Activated CD4-positive, alpha-beta T cell treated with anti-CD3 and anti-CD28 coated beads, Interleukin-2, amount 50 U/mL, for 48 hours (primary cell): ENCODE measurements at places on chromosomes 4 and X.

GRCh38 chr4:1490011-1490653 is 83.9 kb upstream of the NKX1-1 start:
- DNase-seq = no peak

GRCh38 chrX:44891642-44892041 is 18.7 kb downstream of the KDM6A start:
- no peak for DNase-seq

- no peak for DNase-seq
Observed at GRCh38 chr4:44025376-44026020, 423.1 kb downstream of the KCTD8 start.

- DNase-seq = no peak
Observed at GRCh38 chr4:98939892-98940298, 11.0 kb upstream of the EIF4E start.

GRCh38 chr4:161828061-161828460 is 335.7 kb downstream of the FSTL5 start:
- DNase-seq = no peak

GRCh38 chrX:49712577-49712976 is 16.8 kb upstream of the PAGE1 start:
- no peak for DNase-seq

- DNase-seq = no peak
Observed at GRCh38 chrX:16910376-16910775, 36.1 kb upstream of the REPS2 start.

DNA sequence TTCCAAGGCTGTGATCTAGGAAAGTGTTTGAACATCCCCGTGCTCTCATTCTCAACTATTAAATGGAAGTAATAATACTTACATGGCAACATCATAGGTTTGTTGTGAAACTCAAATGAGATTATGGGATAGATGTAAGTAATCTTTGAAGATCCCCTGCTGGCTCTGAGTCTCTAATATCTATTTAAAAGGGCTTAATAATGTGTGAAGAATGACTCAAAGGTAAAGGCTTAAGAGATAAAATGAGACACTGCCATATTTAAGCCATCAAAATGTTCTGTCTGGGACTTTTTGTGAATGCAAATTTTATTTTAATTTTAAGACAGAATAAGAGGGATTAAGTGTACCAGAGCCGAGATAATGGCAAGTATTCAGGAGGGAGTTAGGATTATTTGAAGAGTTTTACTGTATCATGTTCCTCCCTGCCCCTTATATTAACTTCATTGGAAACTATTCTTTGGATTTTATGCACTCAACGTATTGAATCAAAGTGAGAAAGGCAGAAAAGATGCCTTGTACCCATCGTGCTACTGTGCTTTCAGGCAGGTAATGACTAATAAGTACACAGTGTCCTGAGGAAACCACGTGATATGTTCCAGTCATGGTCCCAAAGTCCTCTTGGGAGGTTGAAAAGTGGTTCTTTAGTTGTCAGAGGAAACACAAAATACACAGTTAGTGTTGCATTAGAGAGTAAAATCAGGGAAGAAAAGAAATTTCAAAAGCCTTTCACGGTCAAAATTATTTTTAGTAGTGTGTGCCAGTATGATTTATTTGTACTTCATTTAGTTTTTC is 192.4 kb downstream of the RBM46 start:
- DNase-seq = no peak

GRCh38 chr4:163256680-163257343 is 75.6 kb downstream of the NPY1R start:
- no peak for DNase-seq

DNA sequence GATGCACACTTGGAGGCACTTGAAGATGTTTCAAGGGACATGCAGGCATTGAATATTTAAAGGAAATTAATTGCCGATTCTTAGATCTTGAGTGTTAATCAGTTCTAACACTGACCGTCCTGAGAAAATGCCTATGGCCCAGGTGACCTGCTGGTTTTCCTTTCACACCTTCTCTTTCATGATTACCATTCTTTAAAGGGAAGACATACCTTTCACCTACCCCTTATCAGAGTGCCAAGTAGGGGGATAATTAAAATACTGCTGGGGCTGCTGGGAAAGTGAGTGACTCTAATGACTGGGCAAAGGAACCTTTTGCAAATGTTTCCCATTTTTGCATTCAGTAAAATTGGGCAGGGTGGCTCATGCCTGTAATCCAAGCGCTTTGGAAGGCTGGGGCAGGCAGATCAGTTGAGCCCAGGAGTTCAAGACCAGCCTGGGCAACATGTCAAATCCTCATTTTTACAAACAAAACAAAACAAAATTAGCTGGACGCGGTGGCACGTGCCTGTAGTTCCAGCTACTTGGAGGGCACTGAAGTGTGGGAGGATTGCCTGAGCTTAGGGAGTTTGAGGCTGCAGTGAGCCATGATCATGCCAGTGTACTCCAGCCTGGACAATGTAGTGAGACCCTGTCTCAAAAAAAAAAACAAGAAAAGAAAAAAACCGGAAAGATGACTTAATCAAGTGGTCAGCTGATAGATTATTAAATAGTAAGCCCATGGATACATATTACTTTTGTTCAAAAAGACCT is 44.3 kb downstream of the TMEM131L start:
- no peak for DNase-seq

GRCh38 chr4:79164907-79165610 is 160.8 kb downstream of the NAA11 start:
- DNase-seq = no peak

GRCh38 chr4:5647351-5647750 is 61.0 kb downstream of the EVC2 start:
- DNase-seq = no peak

- no peak for DNase-seq
Observed at GRCh38 chrX:63761639-63762038, 23.4 kb downstream of the ARHGEF9 start.

- no peak for DNase-seq
Observed at GRCh38 chr4:145176641-145177432, 3.6 kb downstream of the OTUD4 start.

GRCh38 chr4:48127231-48127630 is 6.8 kb downstream of the TXK start:
- DNase-seq = no peak

DNA sequence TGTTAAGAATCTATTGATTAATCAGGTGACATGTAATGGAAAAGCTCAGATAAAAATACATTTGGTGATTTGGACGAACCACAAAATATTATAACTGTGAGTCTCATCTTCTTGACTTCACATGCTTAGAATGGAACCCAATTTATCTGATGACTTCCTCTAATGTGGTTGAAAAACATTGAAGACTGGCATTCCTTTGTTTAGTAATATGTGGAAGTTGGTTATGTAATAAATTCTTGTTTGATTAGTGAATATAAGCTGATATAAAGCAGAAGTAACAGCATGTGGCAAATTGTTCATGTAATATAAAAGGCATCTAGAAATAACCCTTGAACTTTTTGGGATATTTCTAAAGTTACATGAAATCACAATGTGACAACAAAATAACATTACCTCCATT is 9.7 kb downstream of the GIMD1 start:
- no peak for DNase-seq

DNA sequence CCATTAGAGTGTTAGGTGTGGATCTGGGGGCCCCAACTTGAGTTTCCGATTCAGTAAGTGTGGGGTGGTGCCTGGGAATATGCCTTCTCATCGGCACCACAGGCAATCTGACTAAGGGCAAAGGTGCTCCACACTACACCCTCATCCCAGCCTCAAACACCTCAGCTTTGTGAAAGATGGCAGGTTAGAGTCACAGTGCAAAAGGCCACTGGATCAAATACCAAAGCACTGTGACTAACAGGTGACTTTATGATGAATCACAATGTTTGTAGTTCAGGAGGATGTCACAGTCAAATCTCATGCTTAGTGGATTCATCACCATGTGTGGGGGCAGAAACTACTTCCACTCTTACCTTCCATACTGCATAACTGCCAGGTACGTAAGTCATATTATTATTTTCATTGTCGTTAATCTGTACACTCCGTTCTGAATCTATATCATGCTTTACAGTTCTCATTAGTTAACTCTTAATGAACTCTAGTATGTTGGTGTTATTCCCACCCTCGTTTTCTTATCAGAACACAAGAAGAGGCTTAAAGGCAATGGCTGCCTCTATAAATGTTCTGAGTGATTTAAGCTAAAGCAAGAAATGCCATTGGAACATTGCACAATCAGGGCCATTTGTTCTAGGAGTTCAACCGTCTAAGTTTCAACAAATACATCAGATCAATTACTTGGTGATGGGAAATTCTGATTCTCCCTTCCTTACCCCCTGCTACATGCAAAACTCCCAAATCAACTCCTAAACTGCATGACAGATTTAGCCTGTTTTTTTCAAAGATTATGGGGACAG is 50.2 kb downstream of the PRKG2 start:
- no peak for DNase-seq

DNA sequence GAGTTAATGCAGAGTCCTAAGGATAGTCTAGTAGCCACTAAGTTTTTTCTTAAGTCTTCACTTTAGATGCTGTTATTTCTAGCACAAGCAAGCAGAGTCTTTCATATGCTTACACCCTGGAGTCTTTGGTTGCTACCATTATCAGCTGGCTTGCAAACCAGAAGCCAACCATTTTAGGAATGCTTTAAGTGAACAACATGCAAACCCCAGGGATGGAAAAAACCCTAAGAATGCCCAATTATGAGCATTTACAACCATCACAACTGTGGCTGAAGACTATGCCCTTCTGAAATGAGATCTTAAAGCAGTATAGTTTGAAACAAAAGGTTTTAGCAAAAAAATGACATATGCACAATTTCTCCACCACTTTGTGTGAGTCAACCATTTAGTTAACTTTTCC is 6.6 kb downstream of the MID1IP1 start:
- DNase-seq = no peak

GRCh38 chr4:5705647-5706320 is 2.6 kb downstream of the EVC2 start:
- no peak for DNase-seq

- no peak for DNase-seq
Observed at GRCh38 chr4:7350396-7350795, 84.3 kb downstream of the PSAPL1 start.

- no peak for DNase-seq
Observed at GRCh38 chr4:41320278-41320677, 63.5 kb downstream of the UCHL1 start.

DNA sequence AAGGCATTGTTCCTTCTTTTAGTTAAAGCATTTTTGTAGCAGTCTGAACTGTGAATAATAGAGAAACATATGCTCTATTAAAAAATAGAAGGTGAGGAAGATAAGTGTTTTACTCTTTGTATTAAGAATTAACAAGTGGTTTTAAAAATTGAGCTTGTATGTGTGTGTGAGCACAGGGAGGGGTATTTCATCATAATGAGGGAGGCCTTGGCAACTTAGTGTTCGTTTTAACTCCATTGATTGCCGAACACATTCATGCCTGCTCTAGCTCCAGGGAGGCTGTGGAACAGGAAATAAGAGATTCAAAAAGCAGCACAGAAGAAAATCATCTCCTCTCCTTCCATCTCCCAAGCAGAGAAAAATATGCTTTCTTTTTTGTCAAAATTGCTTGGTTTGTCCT is 14.8 kb downstream of the SHROOM3 start:
- no peak for DNase-seq

GRCh38 chr4:109803924-109804571 is 2.2 kb upstream of the CFI start:
- DNase-seq = no peak

GRCh38 chr4:113974467-113974866 is 5.0 kb downstream of the ARSJ start:
- no peak for DNase-seq

- no peak for DNase-seq
Observed at GRCh38 chr4:120940547-120940946, 18.0 kb upstream of the PRDM5 start.

DNA sequence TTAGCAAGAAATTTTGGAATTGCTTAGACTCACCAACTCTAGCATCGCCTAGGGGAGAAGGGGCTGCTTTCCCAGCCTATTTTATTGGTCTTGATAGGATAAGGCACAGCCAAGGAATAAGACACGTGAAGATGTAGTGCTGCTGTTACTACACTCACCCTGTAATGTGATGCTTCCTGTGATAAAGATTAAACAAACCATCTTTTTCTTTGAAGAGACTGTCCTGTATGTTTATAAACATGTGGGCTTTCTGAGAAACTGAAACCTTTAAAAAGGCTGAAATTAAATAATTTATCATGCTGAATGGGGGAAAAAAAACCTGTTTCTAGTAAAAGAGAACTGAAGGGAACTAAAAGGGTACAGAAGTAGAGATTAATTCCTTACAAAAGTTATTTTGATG is 13.2 kb downstream of the TAPT1 start:
- no peak for DNase-seq

GRCh38 chr4:85496933-85497332 is 22.0 kb downstream of the ARHGAP24 start:
- DNase-seq = no peak

GRCh38 chr4:169174247-169174646 is 96.5 kb downstream of the SH3RF1 start:
- DNase-seq = no peak

DNA sequence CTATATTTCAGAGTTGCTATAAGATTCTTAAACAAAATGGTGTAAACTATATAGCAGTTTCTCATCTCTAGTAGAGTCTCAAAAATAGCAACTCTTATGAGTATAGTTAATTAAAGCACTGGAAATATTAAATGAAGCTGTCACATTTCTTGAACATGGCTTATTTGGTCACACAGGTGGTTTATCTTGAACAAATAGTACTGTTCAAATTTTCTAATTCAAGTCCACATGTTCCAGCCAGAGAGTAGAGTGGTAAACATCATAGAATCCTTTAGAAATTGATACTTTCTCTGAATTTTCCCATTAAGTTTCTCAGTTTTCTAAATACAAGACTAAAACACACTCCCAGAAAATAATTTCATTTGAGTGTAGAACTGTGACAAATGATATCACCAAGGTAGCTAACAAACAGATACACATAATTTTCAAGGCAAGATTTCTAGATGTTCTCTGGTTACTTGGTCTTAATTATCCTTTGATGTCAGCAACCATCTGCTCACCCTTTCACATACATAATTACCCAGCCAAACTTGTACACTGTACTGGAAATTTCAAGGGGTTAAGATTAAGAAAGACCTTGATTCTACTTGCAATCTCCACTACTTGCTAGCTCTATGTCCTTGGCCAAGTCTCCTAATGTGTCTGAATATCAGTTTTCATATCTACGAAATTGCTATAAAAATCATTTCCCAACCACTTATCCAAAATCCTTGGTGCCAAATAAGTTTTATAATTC is 24.3 kb upstream of the PAK3 start:
- no peak for DNase-seq

- DNase-seq = no peak
Observed at GRCh38 chrX:98795636-98796035, 1614.4 kb downstream of the PCDH19 start.
